Stimulated activated CD4-positive, alpha-beta T cell treated with anti-CD3 and anti-CD28 coated beads, Interleukin-12 subunit alpha, Interleukin-12 subunit beta, amount 100 ng/mL, for 4 hours (primary cell): ENCODE measurements at places on chromosomes 13 and 19.
A peak's percentile ranks its signal among the peaks of the same experiment; 100 is the strongest.

DNA sequence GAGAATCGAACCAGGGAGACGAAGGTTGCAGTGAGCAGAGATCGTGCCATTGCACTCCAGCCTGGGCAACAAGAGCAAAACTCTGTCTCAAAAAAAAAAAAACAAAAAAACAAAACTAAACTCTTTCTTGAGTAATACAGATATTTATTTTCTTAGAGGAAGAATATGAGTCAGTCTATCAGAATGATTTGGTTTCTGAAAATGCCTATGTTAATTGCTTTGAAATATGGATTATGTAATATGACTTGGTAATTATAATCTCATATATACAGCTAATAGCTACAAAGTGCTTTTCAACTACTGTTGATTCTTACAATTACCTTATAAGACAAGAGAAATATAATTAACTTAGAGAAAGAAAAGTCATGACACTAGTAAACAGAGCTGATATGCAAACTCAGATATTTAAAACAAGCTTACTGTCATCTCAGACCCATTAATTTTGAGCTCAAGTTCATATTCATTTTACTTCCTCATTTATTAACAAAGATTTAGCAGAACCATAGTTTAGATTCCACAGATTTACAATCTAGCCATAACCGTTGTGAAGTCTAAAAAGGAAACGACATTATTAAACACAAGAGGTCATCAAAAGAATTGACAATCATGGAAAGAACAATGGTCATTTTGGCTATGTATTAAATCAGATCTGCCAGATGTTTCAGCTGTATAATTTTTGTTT, 88.0 kb downstream of the TBC1D4 start:
- DNase-seq = no peak

DNA sequence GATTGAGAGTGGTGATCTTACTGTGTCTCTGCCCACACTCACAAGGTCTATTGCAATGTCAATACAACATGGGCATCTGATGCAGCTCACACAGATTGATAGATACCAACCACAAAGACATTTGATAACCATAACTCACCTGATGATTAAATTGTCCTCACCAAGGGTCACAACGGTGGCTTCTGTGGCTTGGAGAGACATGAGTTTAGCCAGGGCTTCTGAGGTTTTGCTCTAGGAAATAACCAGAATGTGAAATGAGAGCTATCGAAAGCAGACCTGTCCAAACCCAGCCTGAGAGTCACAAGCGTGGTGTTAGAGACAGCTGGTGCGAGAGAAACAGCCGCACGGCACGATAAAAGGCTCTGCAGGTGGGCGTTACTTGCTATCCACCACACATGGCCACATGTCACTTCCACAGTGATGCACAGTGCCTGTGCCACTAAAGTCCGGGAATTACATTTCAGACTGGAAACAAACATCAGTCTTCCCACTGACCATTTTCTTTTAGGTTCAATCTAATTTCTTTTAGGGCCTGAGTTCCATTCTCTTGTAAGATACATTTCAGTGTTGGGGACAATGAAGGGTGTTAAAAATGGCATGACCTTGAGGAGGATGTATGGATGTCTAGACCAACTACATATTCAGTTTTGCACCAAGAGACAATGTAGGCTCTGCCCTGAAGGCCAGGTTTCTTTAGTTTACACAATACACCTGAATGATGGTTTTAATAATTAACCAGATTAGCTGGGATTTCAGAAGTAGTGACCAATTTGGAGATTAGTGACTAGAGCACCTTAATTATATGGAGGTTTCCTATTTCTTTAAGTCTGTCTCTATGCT, 53.7 kb downstream of the ATP7B start:
- no peak for DNase-seq

- no peak for DNase-seq
These were observed 539.7 kb downstream of the RFC3 start for GRCh38 chr13:34357435-34358232.

GRCh38 chr13:48838193-48838973, 137.3 kb upstream of the FNDC3A start:
- DNase-seq = no peak

- DNase-seq = no peak
These were observed 3.4 kb downstream of the TCF3 start for GRCh38 chr19:1648920-1649541.

DNA sequence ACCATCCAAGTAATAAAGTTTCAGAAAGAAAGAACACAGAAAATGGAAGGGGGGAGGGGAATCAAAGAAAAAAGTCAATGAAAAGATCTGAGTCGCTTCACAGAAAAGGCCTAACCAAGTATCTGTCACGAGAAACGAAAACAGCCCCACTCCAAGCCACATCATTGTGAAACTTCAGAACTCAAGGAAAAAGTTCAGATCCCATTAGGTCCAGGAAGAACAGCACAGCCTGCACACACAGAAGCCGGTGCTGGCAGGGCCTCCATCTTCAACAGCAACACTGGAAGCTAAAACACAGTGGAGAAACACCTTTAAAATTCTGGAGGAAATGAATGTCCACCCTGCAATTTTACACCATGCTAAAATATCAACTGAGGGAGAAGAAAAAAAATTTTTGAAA, 8.0 kb downstream of the STK24 start:
- DNase-seq = no peak

- no peak for DNase-seq
These were observed 35.1 kb downstream of the TMEM161A start for GRCh38 chr19:19103167-19103566.

GRCh38 chr19:1279782-1280341, 4.5 kb downstream of the FAM174C start:
- DNase-seq = peak; percentile 76

DNA sequence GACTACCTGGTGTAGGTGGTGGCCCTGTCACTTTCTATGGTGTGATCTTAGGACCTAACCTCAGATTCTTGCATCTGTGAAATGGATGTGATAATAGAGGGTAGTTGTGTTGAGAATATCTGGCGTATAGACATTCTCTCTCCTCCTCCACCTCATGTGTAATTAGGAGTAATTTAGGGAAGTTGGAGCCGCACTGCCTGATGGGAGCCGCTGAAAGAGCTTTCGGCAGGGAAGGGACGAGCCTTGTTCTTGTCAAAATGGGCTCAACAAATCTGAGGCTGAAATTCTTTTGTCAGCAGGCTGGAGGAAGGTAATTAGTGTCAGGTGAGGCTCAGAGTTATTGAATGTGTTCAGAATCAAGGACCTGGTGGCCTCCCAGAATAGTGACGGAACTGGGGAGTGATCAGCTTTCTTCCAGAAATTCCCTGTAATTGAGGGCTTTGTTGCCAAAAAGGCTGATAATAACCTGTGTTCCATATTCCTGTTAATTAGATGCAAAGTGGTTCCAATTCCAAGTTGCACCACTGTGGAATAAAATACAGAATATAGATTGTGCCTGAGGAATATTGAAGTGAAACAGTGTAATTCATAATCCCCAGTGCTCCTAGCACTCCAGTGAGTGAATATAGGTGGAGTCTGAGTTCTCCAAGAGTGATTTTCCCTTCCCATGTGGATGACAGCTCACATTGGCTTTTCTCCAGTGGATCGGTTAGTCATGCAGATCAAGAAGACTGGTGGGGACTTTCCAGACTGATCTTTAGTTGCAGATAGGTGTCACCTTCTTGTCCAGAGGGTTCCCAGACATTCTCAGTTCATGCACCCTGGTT, 47.5 kb downstream of the SPATA13 start:
- no peak for DNase-seq

- peak; percentile 58 for DNase-seq
These were observed 96.2 kb downstream of the CYSLTR2 start for GRCh38 chr13:48749699-48750473.

GRCh38 chr13:110533771-110534670, 27.5 kb downstream of the RAB20 start:
- no peak for DNase-seq

DNA sequence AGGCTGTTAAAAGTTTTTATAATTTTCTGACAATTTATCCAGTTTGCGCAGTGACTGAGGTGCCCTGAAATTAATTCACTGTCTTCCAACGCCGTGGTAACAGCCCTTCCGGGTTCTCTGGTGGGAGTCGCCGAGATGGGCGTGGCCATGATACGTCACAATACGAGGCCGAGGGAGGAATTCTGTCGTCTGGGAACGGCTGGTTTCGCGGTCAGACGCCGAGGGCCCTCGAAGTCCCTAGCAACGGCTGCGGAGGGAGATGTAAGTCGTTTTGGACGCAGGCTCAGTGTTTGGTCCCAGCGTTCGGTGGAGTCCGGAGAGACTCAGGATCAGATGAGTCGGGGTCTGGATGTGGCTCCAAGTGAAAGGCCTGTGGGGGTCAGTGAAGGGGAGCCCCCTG, 21.7 kb downstream of the ZNF613 start:
- DNase-seq = no peak

DNA sequence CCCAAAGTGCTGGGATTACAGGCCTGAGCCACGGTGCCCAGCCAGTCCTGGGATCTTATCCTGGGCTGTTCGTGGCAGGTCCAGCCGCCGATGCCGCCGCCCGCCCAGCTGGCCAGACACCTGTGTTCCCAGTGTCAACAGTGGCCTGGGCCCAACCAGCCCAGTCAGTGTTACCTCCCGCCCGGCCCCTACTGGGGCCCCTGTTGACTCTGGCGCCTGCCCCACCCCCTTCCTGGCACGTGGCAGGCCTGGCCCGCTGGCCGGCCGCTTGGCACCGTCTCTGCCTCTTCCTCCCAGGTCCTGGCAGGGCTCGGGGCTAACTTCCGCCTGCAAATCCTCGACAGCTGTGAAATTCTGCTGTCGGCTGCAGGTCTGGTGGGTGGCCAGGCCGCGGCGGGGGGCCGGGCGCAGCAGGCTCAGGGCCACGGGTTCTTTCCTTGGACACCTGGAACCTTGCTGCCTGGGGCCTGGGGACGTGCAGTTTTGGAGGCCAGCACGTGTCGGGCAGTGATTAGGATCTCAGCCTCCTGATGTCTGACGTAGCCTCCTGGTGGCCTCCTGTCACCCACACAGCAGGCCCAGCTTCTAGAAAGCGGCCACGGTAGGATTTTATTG, 9.1 kb downstream of the ARID3A start:
- no peak for DNase-seq
